ENCODE measurements at places on chromosomes 13 and 19.
A peak's percentile ranks its signal among the peaks of the same experiment; 100 is the strongest.

DNA sequence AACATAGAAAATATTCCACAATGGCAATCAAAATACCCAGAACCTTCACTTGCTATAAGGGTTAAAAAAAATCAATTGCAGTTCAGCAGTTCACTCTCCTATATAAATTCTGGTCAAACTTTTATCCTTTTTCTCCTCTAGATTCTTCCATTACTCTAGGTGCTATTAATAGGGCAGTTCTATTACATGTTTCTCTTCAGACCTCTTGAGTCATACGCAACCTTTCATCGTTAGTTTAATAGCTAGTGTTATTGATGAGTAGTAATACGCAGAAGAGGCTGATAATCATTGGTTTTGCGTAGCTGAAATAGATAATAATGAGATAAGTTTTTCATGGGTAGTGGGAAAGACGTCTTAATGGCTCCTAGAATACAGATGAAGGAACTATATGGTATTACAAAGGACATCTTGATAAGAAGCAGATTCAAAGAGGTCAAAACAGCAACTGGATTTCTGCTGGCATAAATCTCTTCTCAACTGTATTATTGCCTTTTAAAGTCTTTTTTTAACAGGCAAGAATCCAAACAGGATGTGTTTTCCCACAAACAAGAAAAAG lies 118.3 kb upstream of the STARD13 start:
- DNase-seq: no peak

DNA sequence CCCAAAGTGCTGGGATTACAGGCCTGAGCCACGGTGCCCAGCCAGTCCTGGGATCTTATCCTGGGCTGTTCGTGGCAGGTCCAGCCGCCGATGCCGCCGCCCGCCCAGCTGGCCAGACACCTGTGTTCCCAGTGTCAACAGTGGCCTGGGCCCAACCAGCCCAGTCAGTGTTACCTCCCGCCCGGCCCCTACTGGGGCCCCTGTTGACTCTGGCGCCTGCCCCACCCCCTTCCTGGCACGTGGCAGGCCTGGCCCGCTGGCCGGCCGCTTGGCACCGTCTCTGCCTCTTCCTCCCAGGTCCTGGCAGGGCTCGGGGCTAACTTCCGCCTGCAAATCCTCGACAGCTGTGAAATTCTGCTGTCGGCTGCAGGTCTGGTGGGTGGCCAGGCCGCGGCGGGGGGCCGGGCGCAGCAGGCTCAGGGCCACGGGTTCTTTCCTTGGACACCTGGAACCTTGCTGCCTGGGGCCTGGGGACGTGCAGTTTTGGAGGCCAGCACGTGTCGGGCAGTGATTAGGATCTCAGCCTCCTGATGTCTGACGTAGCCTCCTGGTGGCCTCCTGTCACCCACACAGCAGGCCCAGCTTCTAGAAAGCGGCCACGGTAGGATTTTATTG lies 9.1 kb downstream of the ARID3A start:
- peak; percentile 35 for DNase-seq

- no peak for DNase-seq
Observed at GRCh38 chr19:53980539-53981375, 10.7 kb upstream of the CACNG6 start.

- no peak for DNase-seq
Observed at GRCh38 chr13:44322928-44323327, 50.7 kb upstream of the SERP2 start.

DNA sequence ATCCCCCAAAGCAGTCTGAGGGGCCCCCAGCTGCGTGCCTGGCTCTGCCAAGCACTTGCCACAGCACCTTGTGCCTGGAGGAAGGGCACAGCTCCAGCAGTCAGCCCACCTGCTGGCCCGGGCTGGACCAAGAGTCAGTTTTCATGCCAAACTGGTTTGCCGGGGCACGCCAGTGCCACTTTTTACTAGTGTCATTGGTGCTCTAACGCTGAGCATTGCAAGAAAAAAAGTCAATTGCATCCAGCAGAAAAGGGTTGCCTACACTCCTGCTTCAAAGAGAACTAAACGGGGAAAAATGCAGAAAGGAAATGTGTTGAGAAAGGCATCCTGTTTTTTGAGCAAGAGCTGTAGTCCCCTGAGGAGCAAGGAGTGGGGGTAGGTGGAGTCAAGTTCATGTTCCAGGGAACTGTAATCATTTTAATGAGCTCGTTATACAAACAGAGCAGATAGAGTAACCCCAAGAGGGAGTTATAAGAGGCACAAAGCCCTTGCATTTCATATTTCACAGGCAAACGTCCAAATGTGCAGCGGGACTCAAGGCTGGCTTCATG lies 68.4 kb downstream of the F2RL3 start:
- no peak for DNase-seq

DNA sequence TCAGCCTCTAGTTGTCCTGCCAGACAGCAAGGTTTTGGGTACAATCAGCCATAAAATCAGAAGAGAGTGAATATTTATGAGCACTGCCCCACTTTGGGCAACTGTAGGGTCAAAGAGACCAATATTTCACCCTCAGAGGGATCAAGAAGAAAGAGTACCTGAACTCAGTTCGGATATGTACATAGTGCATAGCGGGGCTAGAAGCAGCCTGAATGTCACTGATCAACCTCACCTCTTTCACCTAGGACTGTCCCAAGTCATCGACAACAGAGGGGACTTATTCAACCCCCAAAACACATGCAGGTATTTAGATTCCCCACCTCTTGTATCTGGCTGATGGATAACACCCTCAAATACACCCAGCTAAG lies 446.9 kb downstream of the COG6 start:
- DNase-seq: no peak

DNA sequence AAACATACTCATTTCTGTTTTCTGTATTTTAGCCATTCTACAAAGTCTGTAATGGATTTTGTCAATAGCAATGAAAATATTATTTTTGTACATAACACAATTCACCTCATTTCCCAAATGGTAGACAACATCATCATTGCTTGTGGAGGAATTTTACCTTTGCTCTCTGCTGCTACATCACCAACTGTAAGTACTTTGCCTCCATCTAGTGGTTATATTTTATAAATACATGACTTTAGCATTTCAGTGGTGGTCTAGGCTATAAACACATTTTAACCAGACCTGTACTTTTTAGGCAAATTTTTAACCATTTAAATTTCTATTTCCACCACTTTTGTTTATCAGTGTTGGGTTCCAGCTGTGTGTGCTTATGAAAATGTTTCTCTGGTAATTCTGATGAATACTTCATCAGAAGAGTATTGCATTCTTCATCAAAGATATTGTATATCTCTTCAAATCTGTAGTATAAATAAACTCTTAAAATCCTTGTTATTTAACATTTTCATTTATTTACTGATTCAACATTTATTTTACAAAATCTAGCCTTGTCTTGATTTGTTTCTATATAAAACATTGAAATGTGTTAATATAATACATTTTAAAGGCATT lies 222.4 kb downstream of the NBEA start:
- no peak for DNase-seq

DNA sequence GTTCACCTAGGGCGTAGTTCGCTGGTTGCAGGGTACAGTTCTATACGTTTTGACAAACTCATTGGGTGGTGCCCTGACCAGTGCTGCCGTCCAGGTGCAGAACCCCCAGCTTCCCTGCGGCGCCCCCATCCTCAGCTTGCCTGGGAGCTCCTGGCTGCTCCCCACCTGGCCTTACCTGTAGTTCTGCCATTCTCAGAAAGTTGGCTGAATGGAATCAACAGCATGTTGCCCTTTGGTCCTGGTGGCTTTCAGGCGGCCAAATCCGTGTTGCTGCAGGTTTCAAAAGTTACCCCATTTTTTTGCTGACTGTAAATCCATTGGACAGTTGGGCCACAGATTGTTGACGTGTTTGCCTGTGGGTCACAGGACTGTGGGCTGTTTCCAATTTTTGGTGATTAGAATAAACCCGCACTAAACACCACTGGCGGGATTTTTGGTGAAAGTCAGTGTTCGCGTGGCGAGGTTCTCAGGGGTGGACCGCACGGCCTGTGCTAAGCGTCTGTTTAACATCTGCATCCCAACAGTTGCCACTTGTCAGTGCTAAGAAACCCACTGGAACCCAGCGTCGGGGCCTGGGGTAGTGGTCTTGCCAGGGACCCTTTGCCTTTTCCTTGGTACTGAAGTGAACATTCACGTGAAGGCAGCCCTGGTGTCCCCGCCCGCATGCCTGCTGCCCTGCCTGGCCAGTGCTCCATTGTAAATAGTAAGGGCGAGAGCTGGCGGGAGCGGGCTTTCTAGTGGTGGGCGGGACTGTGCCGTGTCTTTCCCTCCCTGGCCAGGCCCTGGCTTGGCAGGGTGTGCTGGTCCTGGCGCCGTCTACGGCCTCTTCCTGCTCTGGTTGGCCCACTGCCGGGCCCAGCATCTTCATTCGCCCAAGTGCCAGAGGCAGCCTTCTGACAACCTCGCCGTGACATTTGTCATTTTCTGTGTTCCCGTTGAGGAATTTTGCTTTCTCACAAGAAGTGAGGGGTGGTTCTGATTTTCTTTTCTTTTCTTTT lies 3.3 kb downstream of the DOT1L start:
- DNase-seq: no peak

GRCh38 chr13:78758549-78758948 lies 99.6 kb upstream of the OBI1 start:
- DNase-seq: no peak

DNA sequence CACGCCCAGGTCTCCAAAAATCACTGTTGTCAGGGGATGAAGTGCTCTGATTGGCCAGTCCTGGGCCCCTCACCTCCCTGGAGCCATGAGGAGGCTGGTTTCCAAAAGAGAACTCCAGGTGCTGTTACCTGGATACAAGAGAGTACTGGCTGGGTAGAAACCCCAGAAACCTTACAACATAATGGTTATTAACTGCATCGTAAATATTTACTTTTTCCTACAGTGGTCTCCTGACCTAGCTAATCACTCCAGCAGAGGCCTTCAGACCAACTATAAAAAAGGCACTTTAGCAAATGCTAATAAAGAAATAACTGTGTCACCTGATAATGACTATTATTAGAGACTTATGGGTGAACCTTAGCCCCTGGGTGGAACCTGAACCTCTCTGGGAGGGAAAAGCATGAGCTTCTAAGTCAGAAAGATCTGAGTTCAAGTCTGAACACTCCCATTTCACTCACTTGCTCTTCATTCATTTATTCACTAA lies 1.5 kb upstream of the IGSF23 start:
- DNase-seq: no peak

GRCh38 chr19:32287086-32287485 lies 58.3 kb upstream of the ZNF507 start:
- DNase-seq: no peak

DNA sequence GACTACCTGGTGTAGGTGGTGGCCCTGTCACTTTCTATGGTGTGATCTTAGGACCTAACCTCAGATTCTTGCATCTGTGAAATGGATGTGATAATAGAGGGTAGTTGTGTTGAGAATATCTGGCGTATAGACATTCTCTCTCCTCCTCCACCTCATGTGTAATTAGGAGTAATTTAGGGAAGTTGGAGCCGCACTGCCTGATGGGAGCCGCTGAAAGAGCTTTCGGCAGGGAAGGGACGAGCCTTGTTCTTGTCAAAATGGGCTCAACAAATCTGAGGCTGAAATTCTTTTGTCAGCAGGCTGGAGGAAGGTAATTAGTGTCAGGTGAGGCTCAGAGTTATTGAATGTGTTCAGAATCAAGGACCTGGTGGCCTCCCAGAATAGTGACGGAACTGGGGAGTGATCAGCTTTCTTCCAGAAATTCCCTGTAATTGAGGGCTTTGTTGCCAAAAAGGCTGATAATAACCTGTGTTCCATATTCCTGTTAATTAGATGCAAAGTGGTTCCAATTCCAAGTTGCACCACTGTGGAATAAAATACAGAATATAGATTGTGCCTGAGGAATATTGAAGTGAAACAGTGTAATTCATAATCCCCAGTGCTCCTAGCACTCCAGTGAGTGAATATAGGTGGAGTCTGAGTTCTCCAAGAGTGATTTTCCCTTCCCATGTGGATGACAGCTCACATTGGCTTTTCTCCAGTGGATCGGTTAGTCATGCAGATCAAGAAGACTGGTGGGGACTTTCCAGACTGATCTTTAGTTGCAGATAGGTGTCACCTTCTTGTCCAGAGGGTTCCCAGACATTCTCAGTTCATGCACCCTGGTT lies 47.5 kb downstream of the SPATA13 start:
- DNase-seq: no peak

- DNase-seq: no peak
Observed at GRCh38 chr19:42422092-42422900, 4.9 kb downstream of the LIPE start.
